Dorsolateral prefrontal cortex (tissue), 122 donors: ENCODE measurements at places on chromosomes 7 and 10.

DNA sequence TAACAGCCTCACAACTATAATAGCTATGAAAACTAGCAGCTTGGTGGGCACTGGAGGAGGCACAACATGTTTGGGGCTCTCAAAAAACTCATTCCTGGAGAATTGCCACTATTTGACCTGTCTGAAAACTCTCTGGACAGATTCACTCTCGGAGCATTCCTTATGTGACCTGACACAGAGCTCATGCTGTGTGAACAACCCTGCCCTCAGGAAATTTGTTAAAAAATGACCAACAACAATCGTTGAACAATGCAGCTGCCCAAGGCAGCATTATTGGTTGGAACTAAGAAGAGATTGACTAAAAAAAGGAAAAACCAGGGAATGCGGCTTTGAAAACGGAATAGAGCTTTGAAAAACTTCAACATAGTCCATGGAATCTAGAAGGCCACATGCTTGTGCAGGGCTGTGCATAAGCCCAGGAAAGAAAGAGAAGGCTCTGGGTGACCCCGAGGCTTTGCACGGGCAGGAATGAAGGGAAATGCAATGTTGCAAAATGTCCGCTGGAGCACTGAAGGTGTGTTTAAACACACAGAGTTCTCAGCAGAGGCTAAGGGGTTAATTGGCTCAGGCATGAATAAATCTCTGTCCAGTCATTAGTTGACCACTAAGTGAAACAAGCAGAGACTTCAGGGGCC, 52.8 kb downstream of the NAMPT start:
- DNase-seq, result no peak

- no peak for DNase-seq
Observed at GRCh38 chr10:65565246-65565645, 1360.6 kb upstream of the LRRTM3 start.

GRCh38 chr10:69562731-69563254, 10.4 kb downstream of the NEUROG3 start:
- no peak for DNase-seq

- DNase-seq, result no peak
Observed at GRCh38 chr10:30617070-30617469, 12.5 kb downstream of the LYZL2 start.

DNA sequence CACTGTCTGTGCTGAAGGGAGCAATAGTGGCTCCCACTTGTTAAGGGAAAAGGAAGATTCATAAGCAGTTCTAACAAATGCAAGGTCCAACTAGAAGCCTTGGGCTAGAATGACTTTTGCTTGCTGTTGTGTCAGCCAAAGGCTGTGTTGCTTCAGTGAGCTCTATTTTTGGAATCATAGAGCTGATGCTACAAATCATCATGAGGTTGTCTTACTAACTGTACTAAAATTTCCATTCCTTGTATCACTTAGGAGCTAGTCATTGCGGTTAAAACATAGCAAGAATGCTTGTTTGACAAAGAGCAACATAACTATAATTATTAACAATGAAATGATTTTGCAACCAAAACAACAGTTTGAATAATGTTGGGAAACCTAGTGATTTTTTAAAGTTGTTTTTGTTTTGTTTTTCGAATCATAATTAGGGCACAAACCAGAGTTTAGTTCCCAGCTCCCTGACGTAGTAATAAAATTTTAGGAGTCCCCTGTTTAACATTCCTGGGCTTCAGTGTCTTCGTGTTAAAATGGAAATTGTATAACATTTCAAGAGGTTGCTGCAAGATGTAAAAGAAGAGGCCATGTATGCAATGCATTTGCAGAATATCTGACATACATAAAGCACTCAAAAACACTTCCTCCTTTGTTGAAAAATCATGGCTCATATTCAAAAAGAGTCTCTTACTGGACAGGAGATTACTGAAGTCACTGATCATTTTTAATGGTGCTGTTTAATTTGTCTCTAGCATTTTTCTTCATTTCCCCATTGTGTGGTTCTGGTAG, 183.4 kb downstream of the MACC1 start:
- no peak for DNase-seq
